Stimulated activated CD8-positive, alpha-beta memory T cell treated with anti-CD3 and anti-CD28 coated beads, Interleukin-2, amount 100 ng/mL, for 48 hours (primary cell): ENCODE measurements at places on chromosomes 2 and 18.

DNA sequence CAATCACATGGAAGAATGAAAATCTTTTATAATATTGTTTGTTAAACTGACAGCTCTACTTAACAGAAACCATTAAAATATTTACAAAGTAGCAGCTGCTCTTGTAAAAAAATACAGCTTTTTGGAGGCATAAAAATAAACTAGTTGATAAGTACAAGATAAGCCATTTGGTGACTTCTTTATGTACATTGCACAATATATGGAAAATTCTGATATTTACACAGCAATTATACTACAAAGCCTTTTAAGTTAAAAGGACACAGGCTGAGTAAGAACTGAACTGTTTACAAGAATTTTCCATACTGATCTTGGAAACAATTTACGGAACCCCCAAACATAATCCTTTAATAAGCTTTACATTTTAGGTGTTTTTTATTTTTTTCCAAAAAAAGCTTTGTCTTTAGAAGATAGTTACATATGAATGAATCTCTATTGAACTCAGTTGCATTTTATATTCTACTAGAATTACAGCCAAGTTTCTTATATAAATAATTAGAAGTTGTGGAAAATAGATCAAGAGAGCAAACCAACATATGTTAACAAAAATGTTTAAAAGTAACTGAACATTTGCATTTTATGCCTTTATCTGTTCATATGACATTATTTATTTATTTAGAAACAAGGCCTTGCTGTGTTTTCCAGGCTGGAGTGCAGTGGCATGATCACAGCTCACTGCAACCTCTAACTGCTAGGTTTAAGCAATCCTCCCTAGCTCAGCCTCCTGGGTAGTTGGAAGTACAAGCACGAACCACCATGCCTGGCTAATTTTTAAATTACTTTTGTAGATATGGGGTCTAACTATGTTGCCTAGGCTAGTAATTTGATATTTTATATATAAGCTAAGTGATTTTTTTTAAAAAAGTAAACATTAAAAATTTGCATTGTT lies 142.5 kb downstream of the OTX1 start:
- no peak for DNase-seq

GRCh38 chr2:217142649-217143266 lies 282.9 kb upstream of the TNP1 start:
- peak; percentile 12 for DNase-seq

DNA sequence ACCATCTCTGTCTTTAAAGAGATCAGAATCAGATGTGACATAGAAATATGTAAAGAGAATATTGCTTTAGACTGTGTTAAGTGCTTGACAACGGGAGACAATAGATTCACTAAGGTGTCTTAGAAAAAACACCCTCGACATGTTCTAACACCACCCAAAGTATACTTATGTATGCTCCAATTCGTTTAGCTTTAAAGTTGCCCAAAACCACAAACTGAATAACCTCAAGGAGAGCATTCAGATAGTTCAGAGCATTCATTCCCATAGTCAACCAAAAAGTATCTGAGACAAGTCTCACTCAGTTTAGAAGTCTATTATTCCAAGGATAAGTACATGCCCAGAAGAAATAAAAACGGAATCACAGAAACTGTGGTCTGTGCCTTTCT lies 96.4 kb downstream of the KYNU start:
- DNase-seq, result no peak

DNA sequence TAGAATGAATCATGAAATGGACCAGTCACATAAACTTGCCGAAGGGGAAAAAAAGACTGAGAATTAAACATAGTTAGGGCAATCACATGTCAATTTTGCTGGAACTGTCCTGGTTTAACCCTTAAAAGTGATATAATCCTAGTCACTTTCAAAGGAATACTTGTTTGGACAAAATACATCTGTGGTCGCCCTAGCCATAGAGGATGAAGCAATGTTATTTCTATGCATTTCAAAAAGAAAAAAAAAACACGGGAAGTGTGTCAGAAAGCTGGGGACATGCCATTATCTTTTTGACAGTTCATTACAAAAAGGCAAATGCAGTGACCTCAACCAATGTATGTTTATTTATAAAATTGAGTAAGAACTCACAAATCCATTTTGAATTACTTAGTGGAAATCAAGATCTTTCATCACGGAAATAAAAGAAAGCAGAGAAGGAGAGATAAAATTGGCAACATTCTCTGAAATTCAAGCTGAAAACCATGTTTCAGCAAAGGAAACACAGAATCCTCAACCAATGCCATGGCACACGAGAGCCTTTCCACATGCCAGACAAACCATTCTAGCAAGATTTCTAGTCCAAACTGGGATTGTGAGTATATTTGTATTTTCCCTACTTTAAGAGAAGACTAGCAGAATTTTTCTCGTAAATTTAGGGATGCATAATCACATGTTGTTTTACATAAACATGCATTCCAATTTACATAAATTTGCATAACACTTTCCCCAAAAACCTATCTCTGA lies 854.3 kb upstream of the ACVR2A start:
- DNase-seq, result no peak

DNA sequence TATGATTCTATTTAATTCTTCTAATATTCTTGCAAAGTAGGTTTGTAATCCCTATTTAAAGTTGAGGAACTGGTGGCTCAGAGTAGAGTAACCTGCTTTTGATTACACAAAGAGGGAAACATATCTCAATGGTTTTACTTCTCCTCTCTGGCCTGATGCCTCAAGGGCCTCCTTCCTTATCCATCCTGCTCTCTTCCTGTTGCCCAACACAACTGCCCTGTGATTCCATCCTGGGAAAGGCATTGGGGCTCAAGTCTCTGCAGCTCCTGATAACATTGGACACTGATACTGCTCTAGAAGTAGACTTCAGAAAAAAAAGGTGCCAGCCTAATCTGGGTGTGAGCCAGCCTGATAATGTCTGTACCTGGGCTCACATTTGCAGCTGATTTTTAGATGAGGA lies 75.8 kb downstream of the RDH14 start:
- DNase-seq, result no peak

- DNase-seq, result no peak
These were observed 54.5 kb downstream of the FAM171B start for GRCh38 chr2:186748354-186748753.

- no peak for DNase-seq
These were observed 109.6 kb upstream of the CDC42EP3 start for GRCh38 chr2:37781028-37781427.

DNA sequence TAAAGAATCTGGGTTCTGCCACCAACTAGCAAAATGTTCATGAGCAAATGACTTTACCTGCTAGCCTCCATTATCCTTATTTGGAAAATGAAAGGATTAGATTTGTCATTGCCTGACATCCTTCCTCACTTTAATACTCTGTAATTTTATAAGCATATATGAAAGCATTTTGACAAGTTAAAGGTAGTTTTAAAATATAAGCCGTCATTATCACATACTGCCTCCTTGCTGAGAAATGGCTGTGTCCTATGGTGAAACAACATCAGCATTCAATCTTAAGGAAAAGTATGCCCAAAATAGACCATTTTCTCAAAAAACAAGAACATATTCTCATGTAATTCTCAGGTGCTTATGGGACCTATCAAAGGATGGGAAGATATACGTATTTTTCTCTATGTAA lies 461.2 kb downstream of the SUCLG1 start:
- no peak for DNase-seq

- no peak for DNase-seq
These were observed 1888.7 kb upstream of the PIK3C3 start for GRCh38 chr18:40066368-40066767.

DNA sequence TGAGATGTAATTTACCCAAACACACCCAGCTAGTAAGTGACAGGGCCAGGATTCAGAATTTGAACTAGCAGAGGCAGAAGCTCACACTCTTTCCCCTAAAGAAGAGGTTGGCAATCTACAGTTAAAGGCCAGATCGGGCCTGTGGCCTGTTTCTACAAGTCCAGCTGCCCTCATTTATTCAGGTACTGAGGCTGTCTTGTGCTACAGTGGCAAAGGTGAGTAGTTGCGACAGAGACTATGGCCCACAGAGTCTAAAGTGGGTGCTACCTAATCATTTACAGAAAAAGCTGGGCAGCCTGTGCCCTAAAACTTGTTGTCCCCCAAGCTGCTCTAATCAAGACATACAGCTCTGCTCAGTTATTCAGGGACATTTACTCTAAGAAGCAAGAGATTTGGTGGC lies 86.8 kb downstream of the RTN4 start:
- no peak for DNase-seq

GRCh38 chr2:4258563-4258962 lies 555.2 kb downstream of the DCDC2C start:
- DNase-seq, result no peak

GRCh38 chr2:76187415-76187814 lies 476.7 kb upstream of the GCFC2 start:
- no peak for DNase-seq

DNA sequence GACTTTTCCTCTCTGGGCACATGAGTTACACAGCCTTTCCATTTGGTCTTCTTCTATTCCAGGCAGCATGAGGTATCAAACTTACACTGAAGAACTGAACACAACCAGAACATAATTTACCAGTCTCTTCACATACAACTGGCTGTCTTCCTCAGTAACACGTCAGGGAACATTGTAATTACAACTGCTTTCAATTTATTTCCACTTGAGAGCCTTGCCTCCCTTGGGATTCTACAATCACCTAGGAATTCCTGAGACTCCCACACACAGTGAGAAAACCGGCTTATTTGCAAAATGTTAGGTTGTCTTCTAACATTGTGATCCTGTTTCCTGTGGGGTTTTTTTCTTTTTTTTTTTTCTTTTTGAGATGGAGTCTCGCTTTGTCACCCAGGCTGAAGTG lies 149.9 kb downstream of the TMX3 start:
- no peak for DNase-seq

DNA sequence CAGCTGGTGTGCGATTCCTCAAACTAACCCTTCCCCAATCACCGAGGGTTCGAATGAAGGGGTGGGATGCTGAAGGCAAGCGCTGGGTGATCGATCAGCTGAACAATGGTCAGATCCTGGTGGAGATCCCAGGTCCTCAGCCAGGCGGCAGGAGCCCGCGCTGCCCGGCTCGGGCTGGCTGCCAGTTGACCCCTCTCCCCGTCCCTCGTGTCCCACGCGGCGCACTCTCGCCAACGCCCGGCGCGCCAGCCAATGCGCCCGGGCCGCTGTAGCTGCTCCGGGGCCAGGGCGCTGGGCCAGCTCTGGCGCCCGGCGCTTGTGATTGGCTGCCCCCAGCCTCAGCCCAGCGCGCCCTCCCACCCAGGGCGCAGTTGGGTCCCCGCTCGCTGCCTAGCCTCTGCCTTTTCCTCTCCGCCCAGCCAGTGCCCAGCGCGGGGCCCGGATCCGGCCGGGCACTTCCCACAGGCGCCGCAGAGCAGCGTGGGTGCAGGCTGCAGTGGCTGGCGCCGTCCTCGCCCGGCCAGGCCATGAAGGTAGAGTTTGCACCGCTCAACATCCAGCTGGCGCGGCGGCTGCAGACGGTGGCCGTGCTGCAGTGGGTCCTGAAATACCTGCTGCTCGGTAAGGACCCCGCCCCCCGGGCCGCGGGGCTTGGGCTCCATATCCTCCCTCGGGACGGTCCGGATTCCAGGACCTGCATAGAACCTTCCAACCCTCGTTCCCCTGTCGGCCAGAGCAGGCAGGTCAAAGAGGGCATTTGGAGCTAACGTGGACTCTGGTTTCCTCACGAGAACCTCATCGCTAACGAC lies at the start of gene MOGAT1:
TSS of gene MOGAT1 (plus strand) at position 400 of the 809 bp plus-strand sequence. CDS start at position 528, 128 bp downstream.
- peak; percentile 2 for DNase-seq

- DNase-seq, result no peak
These were observed 112.8 kb downstream of the UPP2 start for GRCh38 chr2:158214431-158214830.

DNA sequence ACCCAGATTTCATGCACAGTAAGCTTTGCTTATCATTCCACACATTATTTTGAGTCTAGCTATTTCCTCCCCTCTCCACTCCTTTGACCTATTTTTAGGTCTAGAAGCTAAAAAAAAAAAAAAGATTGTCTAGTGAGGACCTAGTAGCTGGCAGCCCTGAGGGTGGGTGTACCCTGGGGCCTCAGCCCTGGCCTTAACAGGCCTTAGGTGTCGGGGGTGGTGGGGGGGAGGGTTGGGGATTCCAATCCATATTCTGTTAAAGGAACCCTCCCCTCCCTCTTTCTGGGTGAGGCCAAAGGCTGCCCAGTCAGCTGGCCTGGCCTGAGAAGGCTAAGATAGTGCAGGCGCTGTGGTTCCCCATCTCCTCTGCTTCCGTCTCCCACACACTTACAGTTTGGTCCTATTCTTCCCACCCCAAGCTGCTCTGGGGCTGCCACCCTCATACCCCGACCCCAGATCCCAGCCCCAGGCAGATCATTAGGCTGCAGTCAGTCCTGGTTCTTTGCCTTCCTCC lies 65.5 kb upstream of the HK2 start:
- no peak for DNase-seq
